ENCODE measurements at places on chromosomes 16 and 17.

DNA sequence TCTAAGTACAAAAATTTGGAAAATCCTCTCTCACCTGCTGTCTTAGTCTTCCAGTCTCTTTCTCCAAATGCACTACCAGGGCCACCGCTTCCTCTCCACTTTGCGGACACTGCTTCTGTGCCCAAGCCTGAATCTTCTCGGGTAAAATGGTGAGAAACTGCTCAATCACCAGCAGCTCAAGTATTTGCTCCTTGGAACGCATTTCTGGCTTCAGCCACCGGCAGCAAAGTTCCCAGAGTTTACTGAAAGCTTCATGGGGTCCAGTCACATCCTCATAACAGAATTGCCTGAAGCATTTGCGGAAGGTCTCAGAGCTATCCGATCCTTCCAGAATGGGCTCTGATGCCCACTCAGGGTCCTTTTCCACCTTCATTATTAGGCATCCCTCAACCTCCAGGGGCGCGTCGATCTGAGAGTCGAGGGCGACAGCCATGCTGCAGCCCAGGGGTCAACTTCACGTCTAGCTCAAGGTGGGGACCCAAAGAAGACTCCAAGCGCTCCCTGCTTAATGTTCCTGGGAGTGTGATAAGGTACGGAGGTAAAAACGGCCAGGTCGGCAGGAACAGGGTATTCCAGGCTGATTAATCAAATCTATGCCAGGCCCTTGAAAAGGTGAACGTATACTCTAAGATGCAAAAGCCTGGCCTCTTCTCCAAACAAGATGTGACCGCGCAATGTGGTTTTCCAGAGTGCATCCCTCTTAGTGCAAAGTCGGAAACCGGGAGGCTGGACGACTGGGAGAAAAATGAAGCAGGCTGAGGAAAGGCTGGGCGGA is 763 bp downstream of the ZKSCAN2 start:
- DNase-seq: no peak

DNA sequence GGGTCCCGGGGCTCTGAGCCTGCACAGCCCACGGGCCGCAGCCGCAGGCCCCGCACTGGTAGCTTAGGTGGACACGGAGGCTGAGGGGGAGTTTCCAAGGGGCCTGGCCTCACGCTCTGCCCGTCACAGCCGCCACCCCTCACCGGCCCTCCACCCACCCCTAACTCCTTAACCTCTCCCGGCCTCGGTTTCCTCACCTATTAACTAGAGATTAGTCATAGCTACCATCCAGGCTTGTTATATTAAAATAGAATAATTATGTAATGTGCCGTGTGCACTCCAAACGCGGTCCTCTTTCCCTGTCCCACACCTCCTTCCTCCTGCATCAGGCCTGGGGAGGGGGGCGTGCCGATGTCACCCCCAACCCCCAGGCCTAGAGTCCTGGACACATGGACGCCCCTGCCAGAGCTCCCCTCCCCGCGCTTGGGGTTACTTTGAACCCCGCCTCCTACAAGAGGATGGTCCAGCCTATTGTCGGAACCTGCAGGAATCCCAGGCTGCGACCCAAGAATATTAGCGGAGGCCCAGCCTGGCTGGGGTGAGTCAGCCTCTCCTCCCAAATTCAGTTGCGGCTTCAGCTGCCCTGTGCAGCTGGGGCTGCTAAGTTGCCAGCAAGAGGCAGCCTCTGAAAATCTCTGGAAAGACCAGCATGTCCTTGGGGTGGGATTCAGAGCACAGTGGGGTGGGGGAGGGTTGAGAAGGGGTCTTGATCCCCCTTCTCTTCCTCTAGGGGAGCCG is 17.3 kb downstream of the SOCS3 start:
- no peak for DNase-seq

DNA sequence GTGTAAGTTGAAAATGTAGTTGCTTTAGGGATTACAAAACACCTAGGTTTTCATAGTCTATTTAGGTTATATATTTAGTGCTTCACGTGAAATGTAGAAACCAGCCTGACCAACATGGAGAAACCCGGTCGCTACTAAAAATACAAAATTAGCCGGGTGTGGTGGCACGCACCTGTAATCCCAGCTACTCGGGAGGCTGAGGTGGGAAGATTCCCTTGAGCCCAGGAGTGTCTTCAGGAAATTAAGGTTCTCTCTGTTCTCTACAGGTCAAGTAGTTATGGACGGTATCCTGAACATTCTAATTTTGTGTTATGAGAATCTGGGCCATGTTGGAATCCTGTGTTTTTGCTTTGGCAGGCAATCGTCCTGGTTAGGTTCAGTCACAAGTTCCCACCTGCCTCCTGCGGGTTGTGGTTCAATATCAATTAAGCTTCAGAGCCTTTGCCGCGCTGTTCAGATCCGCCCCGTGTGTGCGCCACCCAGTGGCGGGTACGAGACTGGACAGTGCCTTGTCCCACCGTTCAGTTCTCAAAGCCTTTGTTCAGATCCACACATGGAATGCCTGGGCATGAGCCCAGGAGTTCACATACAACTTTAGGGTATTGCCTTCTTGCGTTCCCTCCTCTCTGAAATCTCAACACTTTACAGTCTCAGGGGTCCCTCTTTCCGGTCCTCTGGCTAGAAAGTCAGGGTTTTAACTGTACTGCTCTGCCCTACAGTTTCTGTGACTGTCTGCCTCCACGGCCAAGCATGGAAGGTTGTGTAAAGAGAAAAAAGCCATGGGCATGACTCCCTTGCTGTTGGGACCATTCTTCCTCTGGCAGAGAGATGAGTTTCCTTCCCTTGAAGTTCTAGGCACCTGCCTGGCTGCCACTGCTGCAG is 41.7 kb downstream of the HEATR6 start:
- DNase-seq: peak; percentile 18

DNA sequence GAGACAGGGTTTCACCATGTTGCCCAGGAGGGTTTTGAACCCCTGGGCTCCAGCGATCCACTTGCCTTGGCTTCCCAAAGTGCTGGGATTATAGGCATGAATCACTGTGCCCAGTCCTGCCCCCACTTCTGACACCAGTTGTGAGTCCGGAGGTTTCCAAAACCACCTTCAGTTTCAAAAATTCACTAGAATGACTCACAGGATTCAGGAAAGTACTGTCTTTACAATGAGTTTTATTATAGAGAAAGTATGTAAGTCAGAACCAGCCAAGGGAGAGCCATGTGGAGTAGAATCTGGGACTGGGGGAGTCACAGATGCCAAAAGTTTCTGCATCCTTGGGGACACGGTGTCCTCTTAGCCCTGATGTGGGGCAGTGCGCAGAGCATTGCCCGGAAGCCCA is 55.1 kb downstream of the PLD6 start:
- DNase-seq: no peak

DNA sequence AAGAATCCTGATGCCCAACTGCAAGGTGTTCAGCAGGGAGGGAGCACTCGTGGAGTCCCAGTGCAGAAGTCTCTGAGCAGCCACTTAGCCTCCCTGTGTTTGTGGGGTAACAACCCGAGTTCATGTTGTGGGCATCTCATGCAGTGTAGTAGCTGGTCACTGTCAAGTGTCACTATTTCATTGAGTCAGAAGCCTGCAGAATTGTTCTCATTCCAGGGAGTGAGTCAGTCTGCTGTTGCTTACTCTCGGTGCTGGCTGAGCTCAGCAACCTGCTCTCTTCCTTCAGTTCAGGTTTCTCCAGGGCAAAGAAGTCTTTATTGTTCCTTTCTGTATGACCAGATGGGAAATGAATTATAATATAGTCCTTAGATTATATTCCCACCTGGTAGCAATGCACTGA is 24.1 kb downstream of the HMOX2 start:
- no peak for DNase-seq

DNA sequence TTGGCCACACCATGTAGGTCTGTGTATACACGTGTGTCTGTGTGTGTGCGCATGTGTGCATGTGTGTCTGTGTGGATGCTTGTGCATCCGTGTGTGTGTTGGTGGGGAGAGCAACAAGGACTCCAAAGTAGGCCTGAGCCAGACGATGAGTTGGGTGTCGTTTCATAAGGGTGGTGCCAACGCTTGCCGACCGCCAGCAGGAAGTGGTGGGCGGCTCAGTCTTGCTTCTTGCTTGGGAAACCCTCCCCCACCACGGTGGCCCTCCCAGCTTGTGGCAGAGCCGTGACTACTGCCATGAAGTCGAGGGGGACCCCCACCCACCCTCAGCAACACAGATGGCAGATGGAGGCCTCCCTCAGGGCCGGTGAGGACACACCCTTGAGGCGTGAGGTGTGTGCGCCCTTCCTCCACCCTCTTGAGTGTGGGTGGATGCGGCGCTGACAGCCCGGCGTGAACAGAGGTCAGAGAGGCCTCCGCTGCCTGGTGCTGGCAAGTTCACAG is 17.5 kb downstream of the SBK1 start:
- peak; percentile 73 for DNase-seq

- DNase-seq: no peak
Observed at GRCh38 chr17:33242375-33243124, 50.5 kb downstream of the ASIC2 start.

DNA sequence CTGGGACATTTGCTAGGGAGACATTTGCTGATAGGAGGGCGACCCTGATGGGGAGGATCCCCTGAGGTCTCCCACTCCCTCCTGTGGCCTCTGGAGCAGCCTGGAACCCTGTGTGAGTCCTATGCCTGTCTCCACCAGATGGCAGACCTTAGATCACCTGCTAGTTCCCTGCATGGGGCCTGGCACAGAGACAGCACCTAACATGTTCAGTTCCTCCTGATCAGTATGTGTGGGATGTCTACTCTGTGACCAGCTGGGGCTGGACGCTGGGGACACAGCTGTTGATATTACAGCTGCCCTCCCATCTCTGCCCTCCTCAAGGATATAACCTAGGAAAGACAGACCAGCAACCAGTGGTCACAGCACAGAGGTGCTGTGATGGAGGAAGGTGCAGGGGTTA is 1.1 kb upstream of the ADCY7 start:
- no peak for DNase-seq

DNA sequence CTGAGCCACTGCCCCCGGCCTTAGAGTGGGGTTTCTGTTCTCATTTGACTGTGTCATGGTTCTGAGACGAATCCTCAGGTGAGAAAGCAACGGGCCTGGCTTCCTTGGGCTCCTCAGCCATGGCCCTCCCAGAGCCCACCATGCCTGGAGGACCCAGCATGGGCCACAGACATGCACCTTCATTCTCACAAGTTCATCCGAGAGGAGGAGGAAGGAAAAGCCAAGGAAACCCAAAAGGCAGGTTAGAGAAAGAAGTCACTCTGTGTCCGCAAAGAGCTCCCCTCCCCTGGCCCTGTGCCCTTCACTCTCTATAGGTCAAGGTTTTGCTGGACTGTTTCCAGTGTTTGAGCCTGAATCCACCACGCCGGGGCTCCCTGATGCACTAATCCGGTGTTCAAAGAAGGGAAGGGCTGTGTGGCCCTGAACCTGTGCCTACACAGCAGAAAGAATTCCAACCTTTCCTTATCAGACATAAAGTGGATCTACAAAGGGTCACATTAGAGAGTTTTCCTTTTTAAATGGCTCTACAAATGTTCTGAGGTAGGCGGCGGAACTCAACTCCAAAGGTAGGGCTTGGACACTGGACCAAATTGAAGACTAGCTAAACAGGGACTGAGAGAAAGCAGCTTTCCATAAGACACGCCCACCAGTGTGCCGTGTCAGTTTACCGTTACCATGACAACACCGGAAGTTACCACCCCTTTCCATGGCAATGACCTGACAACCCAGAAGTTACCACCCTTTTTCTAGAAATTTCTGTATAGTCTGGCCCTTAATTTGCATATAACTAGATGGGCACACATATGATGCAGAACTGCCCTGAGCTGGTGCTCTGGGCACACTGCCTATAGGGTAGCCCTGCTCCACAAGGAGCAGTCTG is 15.9 kb upstream of the PECAM1 start:
- no peak for DNase-seq

GRCh38 chr17:18231164-18231563 is 5.7 kb downstream of the LLGL1 start:
- no peak for DNase-seq

- DNase-seq: peak; percentile 41
Observed at GRCh38 chr17:82065638-82066303, at the start of gene DUS1L. DUS1L (minus strand) TSS chr17:82065804; CDS start chr17:82065059, 745 bp downstream.

DNA sequence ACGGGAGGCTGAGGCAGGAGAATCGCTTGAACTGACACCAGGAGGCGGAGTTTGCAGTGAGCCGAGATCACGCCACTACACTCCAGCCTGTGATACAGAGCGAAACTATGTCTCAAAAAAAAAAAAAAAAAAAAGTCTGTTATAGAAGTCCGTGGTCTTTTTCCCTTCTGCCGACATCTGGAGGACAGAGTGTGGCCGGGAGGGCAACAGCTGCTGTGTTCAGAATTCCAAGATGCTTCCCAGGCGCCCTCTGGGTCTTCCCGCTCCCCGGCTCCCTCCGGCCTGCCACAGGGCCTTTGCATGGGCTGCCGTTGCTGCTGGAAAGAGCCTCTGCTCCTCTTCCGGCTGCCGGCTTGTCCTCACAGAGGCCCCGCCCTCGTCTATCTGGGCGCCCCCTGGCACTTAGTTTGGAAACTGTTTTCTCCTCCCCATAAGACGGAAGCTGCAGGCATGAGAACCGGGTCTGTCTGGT is 2.4 kb upstream of the CACNA1H start:
- no peak for DNase-seq

GRCh38 chr17:67746704-67747571 is 29.2 kb downstream of the NOL11 start:
- DNase-seq: no peak

DNA sequence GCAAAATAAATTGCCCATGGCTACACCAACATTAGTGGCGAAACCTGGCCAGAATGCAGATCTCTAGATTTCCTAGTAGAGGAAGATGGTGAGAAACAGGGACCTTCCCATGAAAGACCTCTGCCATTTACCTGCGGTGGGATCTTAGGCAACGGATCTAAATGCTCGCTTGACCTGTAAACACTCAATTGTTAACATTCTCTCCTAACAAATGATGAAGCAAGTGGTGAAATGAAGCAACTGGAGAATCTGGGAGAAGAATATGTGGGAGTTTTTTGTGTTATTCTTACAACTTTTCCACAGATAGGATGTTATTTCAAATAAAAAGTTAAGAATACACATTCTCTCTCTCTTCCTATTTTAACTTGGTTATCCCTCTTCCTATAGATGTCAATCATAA is 56.6 kb downstream of the SMG6 start:
- DNase-seq: no peak

GRCh38 chr16:74201576-74201975 is 95.0 kb upstream of the PSMD7 start:
- DNase-seq: no peak

- no peak for DNase-seq
Observed at GRCh38 chr17:64354824-64355535, 35.7 kb downstream of the PECAM1 start.

Data from stimulated activated CD8-positive, alpha-beta memory T cell treated with anti-CD3 and anti-CD28 coated beads, Interleukin-4, amount 100 ng/mL, for 1 hour (primary cell).